ENCODE measurements at places on chromosomes 1 and 21.

- no peak for DNase-seq
Observed at GRCh38 chr1:78081980-78082860, 36.5 kb downstream of the GIPC2 start.

DNA sequence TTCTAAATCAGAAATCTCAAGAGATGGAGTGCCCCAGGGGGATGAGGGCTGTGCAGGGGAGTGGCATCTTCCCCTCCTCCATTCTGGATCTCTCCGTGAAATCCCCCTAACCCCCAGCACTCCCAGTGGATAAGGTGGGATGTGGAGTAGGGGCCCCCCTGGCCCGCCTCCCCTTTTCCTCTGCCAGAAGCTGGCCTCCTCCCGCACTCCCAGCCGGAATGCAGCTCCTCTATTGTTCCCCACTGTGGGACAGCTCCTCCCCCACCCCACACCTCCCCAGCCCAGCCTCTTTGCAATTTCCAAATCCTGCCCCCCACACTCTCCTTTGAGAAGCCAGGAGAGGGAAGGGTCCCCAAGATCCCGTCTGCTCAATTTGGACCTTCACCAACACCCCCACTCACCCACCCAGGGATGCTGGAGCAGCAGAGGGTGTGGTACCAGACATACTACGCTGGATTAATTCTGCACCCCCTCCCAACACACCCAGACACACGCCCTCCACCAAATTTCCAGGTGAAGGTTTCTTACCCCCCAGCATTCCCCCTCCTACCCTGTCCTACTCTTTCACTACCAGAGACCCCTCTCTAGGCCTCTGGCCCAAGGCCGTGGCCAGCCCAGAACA lies 1.9 kb downstream of the MEX3A start:
- DNase-seq, result no peak

GRCh38 chr1:184629266-184629665 lies 125.4 kb downstream of the EDEM3 start:
- no peak for DNase-seq

GRCh38 chr1:154329152-154329521 lies 3.8 kb downstream of the ATP8B2 start:
- DNase-seq, result no peak

DNA sequence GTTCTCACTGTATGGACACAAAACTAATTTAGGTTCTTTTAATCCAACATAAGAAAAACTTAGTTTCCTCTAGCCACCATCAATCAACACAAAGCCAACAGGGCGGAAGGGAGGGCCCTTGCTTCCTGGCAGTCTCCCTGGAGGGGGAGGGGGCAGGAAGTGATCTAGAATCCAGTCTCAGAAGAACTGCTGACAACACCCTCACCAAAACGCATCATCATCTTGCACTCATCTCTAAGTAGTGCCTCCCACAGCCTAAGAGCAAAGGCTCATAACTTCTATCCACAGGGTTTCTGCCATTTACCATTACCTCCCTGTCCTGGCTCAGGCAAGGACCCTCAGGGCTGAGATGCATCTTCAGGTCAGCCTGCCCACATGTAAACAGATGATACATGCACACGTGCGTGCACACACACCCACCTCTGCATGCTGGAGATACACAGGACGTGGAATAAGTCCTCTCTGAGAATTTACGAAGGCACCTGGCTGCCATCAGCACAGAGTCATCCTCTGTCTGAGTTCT lies 20.5 kb downstream of the HIVEP3 start:
- no peak for DNase-seq

GRCh38 chr1:235913311-235913710 lies 46.6 kb upstream of the LYST start:
- DNase-seq, result no peak
